ENCODE measurements at places on chromosomes 2 and 18. TPM values are rescaled to one million over a fixed set of nuclear protein-coding genes. Genes with fewer than 3 reads are reported as not detected.
A peak's percentile ranks its signal among the peaks of the same experiment; 100 is the strongest.

DNA sequence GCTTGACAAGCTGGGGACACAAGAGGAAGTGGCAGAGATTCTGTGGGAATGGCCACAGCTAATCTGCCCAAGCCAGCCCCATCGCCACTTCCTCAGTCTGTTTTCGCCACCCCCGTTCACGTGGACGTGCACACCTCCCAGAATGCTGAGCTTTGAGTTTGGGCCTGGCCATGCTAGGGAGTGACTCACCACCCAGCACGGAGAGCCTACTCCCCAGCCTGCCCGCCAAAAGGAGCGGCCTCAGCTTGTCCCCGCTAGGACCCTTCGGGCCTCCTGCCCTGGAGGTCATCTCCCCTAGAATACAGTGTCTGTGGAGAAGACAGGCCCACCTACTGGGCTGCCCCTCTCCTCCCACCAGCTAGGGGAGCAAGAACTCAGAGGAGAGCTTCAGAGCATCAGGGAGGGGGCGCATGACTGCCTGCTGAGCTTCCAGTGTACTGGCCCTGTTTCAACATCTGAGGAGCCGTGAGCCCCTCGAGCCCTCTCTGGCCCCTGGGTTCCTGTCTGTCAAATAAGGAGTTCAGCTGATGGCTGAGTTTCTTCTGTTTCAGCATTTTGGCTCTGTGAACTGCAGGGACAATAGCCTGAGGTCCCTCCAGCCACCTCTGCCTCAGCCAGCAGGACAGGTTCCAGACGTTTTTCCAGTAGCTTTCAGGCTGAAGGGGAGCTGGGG lies 5.1 kb downstream of the SLC35F6 start:
- H3K4me1 ChIP-seq: peaks cover 80% of the 10 kb centered on the region
- no peaks in the 10 kb centered on the region for H3K36me3 ChIP-seq
- peak; percentile 84 for DNase-seq
- H3K27me3 ChIP-seq: no peaks in the 10 kb centered on the region
- no peak overlapping the region for H3K4me3 ChIP-seq
- peak overlapping the region; percentile 99 for H3K27ac ChIP-seq

GRCh38 chr2:196233805-196234475 lies 62.6 kb upstream of the STK17B start:
- no peaks in the 10 kb centered on the region for H3K36me3 ChIP-seq
- H3K27me3 ChIP-seq: no peaks in the 10 kb centered on the region
- no peak for DNase-seq

DNA sequence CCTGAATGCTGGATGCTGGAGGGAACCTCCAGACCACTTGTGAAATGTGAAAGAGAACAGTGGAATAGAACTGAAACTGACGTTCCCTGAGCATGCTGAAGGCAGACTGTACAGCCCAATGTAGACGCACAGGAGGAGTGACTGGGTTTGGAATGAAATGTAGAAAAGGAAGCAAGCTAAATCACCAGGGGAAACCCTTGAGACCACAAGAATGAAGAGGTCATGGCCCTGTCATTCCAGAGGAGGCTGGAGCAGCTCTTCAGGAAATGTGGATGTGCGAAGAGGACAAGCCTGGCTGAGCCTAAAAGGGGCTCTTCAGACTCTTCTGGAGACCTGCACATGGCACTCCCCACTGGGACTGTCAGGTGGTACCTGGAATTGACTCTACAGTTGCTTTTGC lies 118.5 kb upstream of the ALPP start:
- no peak overlapping the region for H3K27ac ChIP-seq
- H3K36me3 ChIP-seq: peaks cover 27% of the 10 kb centered on the region
- no peak for DNase-seq
- no peak overlapping the region for H3K4me3 ChIP-seq

The AQP12A gene
- not detected for total RNA-seq

The TNS1 gene
- 670 TPM for total RNA-seq

GRCh38 chr2:129479892-129480291 lies 499.6 kb upstream of the RAB6C start:
- H3K27ac ChIP-seq: no peak overlapping the region
- no peak overlapping the region for H3K4me3 ChIP-seq
- H3K4me1 ChIP-seq: no peaks in the 10 kb centered on the region
- H3K36me3 ChIP-seq: no peaks in the 10 kb centered on the region
- no peaks in the 10 kb centered on the region for H3K27me3 ChIP-seq
- DNase-seq: no peak

DNA sequence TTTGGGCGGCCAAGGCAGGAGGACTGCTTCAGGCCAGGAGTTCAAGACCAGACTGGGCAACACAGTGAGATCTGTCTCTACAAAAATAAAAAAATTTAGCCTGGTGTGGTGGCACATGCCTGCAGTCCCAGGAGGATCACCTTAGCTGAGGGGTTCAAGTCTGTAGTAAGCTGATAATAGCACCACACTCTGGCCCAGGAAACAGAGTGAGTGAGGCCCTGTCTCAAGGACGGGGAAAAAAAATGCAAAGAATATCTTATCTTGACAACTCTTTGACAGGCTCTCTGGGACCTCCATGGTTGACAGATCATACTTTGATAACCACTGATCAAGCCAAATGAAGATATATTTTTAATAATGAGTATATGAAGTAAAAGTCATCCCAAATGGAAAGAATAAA lies 22.7 kb downstream of the USP34 start:
- no peaks in the 10 kb centered on the region for H3K27me3 ChIP-seq
- H3K4me1 ChIP-seq: peaks cover 9% of the 10 kb centered on the region
- no peak overlapping the region for H3K4me3 ChIP-seq
- H3K36me3 ChIP-seq: no peaks in the 10 kb centered on the region
- H3K27ac ChIP-seq: no peak overlapping the region
- DNase-seq: no peak

The SERPINB11 gene
- total RNA-seq: not detected

The SERPINB4 gene
- 0.13 TPM for total RNA-seq

DNA sequence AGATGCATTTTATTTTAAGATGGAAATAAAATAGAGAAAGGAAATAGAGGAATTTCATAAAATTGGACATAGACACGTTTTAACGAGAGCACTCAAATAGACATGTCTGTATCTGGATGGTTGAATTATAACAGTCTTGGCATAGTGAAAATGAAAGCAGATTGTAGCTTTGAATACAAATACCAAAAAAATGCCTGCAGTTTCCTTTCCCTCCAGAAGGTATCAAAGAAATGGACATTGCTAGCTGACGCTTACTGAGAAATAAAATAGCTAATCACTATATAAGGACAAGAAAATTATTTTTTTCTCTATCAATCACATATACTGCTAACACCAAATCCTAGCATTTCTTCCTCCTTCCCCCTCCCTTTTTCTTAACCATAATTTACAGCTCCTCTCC lies 11.4 kb upstream of the MAPRE2 start:
- DNase-seq: no peak
- H3K4me1 ChIP-seq: peaks cover 40% of the 10 kb centered on the region
- peak overlapping the region; percentile 50 for H3K27ac ChIP-seq
- peak overlapping the region; percentile 29 for H3K4me3 ChIP-seq

The PPM1G gene
- total RNA-seq: 94.8 TPM

The RAD51AP2 gene
- total RNA-seq: not detected

- no peak overlapping the region for H3K4me3 ChIP-seq
- no peaks in the 10 kb centered on the region for H3K27me3 ChIP-seq
- H3K36me3 ChIP-seq: no peaks in the 10 kb centered on the region
- no peaks in the 10 kb centered on the region for H3K4me1 ChIP-seq
- no peak for DNase-seq
Observed at GRCh38 chr18:24601585-24601984, 141.1 kb downstream of the HRH4 start.

The SLC4A5 gene
- total RNA-seq: 0.69 TPM

The C2orf42 gene
- total RNA-seq: 10.1 TPM

- DNase-seq: peak; percentile 12
- no peaks in the 10 kb centered on the region for H3K27me3 ChIP-seq
- no peaks in the 10 kb centered on the region for H3K4me1 ChIP-seq
- no peak overlapping the region for H3K27ac ChIP-seq
- H3K4me3 ChIP-seq: no peak overlapping the region
Observed at GRCh38 chr18:22432657-22433137, 15.0 kb upstream of the CTAGE1 start.

- no peaks in the 10 kb centered on the region for H3K36me3 ChIP-seq
- no peak overlapping the region for H3K27ac ChIP-seq
- H3K27me3 ChIP-seq: no peaks in the 10 kb centered on the region
- no peak overlapping the region for H3K4me3 ChIP-seq
Observed at GRCh38 chr2:31401580-31401979, 13.0 kb downstream of the XDH start.

DNA sequence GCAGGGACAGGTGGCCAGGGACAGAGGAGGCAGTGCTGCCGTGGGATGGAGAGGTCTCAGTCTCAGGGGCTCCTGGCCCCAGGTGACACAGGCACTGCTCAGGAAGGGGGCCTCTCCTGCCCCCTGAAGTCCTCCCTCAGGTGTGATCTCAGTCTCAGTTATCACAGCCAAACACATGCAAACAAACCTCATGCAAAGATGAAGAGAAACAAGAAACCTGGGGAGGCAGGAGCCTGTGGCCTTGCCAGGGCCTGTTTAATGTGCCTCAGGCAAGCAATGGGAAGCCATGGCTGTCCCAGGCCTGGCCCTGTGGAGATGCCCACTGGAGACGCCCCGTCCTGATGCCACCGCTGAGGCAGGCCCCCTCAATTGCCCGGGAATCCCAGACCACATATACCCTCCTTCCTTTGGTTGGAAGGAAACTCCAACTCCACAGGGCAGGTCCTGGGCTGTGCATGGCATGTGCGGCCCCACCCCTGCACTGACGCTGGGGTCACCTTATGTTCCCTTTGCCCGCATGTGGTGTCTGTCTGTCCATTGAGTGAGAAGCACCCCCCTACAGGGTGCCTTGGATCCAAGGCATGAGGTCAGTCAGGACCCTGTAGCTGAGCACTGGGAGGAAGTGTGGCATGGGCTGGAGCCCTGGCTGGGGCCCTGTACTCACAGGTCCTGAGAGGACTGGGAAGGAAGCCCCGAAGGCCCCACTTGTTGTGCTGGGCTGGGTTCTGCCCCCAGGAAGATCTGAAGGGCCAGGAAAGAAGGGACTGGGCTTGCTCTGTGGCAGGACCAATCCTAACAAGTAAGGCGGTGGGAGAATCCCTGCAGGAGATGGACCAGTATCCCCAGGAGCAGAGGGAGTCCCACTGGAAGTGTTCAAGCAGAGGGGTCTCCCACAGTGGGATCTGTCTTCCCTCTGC lies 68.8 kb upstream of the RAB6C start:
- H3K27me3 ChIP-seq: no peaks in the 10 kb centered on the region
- H3K4me1 ChIP-seq: no peaks in the 10 kb centered on the region
- H3K27ac ChIP-seq: no peak overlapping the region
- no peaks in the 10 kb centered on the region for H3K36me3 ChIP-seq
- no peak for DNase-seq
- no peak overlapping the region for H3K4me3 ChIP-seq

The RTKN gene
- total RNA-seq: 5.6 TPM

The PLGLB1 gene
- not detected for total RNA-seq

DNA sequence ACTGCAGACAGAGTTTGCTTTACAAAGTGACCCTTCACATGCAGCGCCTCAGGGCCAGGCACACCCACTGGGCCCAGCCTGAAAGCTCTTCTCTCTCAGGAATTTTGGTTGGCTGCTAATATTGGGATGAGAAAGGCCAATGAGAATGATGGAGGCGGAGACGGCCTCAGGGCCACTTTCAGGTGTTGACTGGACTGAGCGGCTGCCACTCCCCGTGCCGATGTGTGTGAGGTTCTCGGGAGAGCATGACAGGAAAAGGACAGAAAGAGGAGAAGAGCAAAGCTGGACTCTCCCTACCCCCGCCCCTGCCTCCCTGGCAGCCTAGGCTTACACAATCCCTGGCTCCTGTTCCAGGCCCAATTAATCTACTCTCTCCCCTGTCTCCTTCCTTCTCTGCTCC lies 155.7 kb downstream of the CELF4 start:
- H3K27ac ChIP-seq: no peak overlapping the region
- H3K4me1 ChIP-seq: no peaks in the 10 kb centered on the region
- H3K36me3 ChIP-seq: no peaks in the 10 kb centered on the region
- H3K4me3 ChIP-seq: no peak overlapping the region
- no peak for DNase-seq
- H3K27me3 ChIP-seq: no peaks in the 10 kb centered on the region

GRCh38 chr2:233821709-233822100 lies 32.6 kb downstream of the HJURP start:
- no peak overlapping the region for H3K4me3 ChIP-seq
- H3K27ac ChIP-seq: no peak overlapping the region

The TRABD2A gene
- total RNA-seq: 0.27 TPM

GRCh38 chr2:205585449-205586383 lies 96.6 kb upstream of the NRP2 start:
- H3K4me3 ChIP-seq: no peak overlapping the region
- no peaks in the 10 kb centered on the region for H3K36me3 ChIP-seq
- no peak overlapping the region for H3K27ac ChIP-seq
- no peak for DNase-seq

The SLC4A3 gene
- total RNA-seq: 0.25 TPM

DNA sequence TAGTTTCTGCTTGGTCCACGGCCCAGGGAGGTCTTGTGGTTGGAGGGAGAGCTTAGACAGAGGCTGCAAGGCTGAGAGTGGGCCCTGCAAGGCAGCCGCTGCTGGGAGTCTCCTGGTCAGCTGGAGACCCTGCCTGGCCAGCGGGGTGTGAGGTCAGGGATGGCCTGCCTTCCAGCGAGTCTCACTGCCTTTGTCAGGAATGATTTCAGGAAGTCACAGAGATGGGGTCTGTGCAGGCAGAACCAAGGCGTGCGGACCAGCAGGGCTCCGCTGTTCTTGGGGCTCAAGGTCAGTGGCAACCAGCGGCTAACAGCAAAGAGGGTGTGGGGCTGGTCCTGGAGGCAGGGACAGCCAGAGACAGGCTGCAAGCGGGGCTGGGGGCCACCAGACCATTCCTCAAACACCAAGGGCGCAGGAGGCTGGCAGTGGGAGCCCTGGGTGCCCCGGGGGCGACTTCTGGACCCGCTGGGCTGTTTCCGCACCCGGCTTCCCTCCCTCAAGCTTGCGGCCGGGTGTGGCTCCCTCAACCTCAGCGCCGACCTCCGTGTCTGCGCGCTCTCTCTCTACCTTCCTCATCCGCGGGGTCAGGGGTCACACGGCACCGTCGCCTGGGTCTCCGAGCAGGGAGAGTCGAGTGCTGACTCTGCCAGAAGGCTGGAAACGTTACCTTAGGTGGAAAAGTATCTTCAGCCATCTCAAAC lies 124.5 kb upstream of the CTDP1 start:
- no peak overlapping the region for H3K4me3 ChIP-seq
- H3K27me3 ChIP-seq: no peaks in the 10 kb centered on the region
- no peak for DNase-seq
- H3K4me1 ChIP-seq: no peaks in the 10 kb centered on the region

- no peaks in the 10 kb centered on the region for H3K36me3 ChIP-seq
- no peak overlapping the region for H3K27ac ChIP-seq
- H3K4me3 ChIP-seq: no peak overlapping the region
- DNase-seq: no peak
- H3K27me3 ChIP-seq: no peaks in the 10 kb centered on the region
Observed at GRCh38 chr2:231111987-231112386, 12.9 kb downstream of the HTR2B start.

- no peaks in the 10 kb centered on the region for H3K36me3 ChIP-seq
- DNase-seq: no peak
- no peak overlapping the region for H3K4me3 ChIP-seq
Observed at GRCh38 chr2:138469411-138469810, 32.2 kb upstream of the SPOPL start.
